Kasumi-1 (cell line): ENCODE measurements at places on chromosomes 3 and 15.

DNA sequence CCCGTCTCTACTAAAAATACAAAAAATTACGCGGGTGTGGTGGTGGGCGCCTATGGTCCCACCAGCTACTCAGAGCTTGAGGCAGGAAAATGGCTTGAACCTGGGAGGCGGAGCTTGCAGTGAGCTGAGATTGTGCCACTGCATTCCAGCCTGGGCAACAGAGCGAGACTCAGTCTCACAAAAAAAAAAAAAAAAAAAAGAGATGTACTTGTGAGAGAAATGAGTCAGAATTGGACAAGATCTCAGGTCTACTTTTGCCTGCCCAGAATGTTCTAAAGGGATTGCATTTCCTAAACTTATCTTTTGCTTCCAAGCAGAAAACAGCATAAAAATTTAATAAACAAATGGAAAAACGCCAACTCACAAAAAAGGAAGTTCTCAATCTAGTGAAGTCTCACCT lies 167.5 kb downstream of the NR2F2 start:
- no peak for DNase-seq

DNA sequence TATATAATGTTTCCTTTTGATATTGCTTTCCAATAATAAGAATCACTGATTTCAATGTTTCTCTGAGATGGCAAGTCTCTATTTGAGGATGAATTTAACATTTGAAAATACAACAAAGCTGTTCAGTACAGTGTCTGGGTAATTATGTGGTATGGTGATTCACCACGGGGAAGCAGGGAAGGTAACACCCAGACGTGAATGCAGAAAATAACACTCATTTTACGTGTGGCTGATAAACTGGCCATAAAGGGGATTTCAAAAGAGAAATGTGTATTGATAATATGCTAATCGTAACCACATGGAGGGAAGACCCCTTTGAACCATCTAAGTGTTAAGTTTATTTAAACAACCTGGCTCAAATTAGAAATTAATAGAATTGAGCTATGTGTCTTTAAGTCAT lies 344.6 kb downstream of the GRM7 start:
- DNase-seq: no peak

DNA sequence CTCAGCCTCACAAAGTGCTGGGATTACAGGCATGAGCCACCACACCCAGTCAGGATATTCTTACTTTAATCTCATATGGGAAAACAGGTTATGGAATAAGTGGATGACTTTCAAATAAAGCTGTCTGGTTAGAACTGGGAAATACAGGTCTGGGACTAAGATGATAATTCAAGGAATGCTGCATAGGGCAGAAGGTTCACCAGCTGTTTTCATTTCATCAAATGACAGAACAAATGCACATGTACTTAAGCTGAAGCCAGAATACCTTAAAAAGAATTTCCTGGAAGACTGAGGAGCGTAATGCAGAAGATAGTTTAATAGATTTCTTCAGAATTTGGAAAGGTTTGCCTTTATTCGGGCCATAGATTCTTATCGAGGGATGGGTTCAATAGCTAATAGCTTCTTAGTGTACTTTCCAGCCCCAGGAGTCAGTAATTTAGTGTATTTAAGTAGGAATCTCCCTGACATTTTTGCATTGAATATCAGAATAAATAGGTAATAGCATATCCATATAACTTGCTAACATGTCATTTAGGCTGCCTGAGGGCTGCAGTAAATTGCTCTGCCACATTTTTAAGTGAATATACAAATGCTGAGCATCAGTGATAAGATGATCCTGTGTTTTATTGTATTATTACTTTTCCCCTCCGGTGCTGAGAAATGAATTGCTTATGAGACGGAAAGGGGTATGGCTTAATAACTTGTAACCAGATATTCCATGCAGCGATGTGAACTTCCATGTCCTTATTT lies 40.3 kb upstream of the ZNF770 start:
- DNase-seq: no peak

DNA sequence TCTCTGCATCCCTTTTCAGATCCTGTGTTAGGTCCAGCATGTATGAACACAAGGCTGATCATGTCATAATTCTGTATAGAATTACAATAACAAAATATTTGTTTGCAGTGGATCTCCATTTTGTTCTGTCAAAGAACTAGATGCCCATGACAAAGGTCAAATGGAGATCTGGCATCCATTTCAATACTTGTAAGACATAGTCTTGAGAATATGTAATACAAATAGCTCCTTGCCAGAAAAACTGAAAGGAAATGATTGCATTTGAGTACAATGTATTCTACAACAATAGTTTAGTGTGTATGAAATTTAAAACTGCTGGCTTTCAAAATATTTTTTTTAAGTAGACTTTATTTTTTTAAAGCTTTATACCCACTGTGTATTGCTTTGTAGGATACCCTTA lies 101.1 kb downstream of the CMSS1 start:
- no peak for DNase-seq

- DNase-seq: no peak
Observed at GRCh38 chr3:127461286-127461910, 129.1 kb downstream of the TPRA1 start.

DNA sequence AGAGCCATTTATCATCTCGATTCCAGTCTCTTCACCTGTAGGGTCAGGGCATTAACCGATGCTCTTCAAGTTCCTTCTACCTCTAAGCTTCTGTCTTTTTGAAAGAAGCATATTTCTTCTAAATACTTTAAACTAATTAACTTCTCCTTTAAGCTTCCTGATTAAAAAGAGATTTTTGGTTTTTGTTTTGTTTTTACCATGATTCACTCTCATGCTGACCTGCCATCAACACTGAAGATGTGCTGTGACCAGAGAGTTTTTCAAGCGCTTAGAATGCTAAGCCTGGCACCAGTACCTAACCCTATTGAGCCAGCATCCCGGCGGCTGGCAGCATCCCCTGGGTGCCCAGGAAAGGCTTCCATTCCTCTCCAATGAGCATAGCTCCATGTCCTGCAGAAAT lies 89.3 kb downstream of the FOXP1 start:
- DNase-seq: no peak

DNA sequence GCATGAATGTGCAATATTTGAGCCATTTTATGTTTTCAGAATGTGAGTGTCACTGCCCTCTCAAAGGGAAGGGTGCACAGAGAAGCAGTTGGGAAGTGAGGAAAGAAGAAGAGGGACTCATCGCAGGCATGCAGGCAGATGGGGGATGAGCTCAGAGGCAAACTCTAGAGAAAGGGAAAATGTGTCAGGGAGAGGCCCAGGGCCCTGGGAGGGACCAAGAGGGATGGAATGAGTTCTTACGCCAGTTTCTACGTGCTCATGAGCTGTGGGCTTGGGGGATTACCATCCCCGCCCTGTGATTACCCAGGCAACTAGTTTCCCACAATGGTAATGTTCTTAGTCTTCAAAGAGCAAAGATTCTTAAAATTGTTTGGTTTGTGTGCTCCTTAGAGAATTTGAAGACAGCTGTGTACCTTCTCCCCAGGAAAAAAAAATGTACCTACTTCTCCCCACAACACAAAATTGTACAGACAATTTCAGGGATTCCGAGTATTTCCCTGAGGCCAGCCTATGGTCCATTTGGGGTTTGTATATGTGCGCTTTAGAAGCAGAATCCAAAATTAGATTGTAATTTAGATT lies 17.8 kb downstream of the GCSAM start:
- no peak for DNase-seq
